ENCODE measurements at places on chromosomes 4 and X.

GRCh38 chr4:72494156-72494555 lies 74.9 kb downstream of the ADAMTS3 start:
- DNase-seq = no peak

- DNase-seq = no peak
Observed at GRCh38 chr4:7805533-7806337, 133.9 kb downstream of the AFAP1 start.

DNA sequence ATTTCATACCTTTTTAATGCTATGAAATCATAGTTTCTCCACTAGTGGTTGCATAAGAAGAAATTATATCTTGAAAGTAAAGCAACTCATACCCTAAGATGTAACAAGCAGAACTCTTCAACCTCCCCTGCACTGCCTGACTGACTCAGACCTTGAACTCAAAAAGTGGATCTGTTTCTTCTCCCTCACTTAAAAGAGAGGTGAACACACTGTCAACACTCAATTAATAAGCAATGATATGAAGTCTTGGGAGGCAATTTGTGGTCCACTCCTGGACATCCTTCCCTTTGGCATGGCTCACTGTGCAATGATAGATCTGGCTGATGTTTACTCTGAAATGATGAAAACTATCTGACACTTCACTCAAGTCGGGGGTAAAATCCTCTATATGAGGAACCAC lies 282.0 kb upstream of the DKK2 start:
- DNase-seq = no peak

DNA sequence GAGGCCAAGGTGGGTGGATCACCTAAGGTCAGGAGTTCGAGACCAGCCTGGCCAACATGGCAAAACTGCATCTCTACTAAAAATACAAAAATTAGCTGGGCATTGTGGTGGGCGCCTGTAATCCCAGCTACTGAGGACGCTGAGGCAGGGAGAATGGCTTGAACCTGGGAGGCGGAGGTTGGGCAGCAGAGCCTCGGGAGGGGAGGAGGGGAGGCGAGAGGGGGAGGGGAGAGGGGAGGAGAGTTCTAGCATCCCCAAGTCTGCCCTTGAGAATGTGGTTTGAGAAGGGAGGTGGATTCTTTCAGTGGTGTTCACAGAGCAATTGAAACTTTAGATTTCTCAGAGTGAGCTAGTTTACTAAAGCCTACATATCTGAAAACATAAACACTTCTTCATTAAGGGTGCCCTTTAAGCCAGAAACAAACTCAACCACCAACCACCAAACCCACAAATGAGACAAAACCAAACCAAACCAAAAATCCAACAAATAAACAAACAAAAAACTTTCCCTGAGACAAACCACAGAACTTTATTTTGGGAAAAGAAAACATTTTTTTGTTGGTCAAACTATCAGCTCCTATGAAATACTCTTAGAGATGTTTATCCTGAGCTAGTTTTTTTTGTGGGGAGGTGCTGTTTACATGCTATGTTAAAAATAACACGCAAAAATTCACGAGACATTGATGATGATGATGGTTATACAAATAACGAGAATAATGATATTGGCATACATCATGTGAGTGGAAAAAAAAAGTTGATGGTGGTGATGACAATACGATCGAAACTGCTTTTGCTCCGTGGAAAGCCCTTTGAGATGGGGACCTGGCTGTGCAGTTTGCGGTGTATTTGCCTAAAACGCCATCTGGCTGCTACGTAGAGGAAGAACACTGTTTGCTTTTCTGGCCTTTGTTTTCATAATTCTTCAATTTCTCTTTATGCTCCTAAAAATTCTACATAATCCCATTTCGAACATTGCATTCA lies 98.2 kb upstream of the PRKX start:
- peak; percentile 69 for DNase-seq

GRCh38 chr4:15238720-15239119 lies 189.1 kb upstream of the C1QTNF7 start:
- peak; percentile 14 for DNase-seq

DNA sequence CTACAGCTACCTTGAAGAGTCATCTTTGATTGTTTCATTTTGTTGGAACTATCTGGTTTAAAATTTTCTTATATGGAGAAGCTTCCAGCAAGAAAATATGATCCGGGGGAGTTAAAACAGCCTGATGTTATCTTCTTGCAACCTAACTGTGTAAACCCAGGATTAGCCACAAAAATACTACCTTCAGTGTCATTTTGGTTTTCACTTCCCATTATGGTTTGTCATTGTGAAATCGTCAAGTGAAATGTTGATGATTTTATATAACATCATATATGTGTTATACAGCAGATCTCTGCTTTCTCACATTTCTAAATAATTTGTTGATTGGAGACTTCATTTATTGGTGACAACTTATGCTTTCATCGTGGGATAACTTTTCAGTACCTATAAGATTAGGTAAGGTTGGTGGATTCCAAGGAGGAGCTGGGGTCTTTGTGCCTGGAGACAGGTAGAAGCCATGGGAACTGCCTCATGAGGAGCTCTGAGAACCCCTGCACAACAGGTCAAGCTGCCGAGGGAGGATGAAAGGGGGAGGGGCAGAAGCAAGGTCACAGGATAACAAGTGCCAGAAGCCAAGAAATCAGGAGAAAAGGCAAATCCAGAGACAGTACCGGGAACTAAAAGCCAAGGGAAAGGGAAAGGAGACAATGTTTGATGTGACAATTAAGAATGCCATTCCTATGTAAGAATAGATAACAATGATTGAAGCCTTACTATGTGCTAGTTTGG lies 7.2 kb downstream of the ARHGAP24 start:
- DNase-seq = no peak

- no peak for DNase-seq
Observed at GRCh38 chrX:149569770-149570169, 17.5 kb downstream of the MAGEA9B start.

DNA sequence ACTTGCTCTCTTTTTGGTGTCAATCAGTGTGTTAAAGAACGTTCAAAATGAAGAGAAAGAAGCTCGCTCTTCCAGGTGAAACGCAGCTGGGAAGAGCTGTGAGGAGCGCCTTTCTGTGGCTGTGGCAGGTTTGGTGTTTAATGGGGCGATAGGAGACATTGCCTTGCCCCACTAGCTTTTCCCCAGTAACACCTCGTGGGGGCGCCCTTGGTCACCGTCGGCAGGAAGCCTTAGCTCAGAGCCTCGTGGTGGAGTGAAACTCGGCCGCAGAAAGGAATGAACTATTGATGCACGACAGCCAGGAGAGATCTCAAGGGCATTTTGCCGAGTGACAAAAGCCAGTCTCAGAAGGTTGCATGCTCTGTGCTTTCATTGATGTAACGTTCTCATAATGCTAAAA lies 65.1 kb downstream of the GPR143 start:
- no peak for DNase-seq

DNA sequence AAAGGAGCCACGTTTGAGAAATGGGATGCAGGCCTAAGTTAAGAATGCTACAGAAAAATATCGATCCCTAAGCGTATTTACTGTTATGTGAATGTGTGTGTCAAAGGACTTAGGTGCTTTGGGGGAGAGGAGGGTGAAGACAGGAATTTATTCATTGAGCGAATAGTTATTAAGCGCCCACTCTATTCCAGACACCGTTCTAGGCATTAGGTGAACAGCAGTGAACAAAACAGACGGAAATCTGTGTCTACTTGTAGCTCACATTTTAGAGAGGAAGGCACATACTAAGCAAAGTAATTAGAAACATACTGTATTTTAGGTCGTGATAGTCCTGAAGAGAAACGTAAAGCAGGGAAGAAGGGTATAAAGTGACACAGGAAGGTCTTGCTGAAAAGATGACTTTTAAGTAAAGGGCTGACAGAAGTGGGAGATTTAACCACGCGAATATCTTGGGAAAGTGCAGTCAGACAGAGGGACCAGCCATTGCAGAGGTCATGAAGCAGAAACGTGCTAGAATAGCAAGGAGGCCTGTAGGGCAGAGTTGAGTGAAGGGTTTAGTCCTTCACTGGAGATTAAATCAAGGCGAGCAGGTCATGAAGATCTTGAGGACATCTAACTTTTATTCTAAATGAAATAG lies 541 bp downstream of the AIMP1 start:
- DNase-seq = no peak

GRCh38 chr4:8760561-8760960 lies 111.1 kb downstream of the HMX1 start:
- DNase-seq = no peak

- no peak for DNase-seq
Observed at GRCh38 chr4:183078634-183079033, 20.4 kb upstream of the WWC2 start.

GRCh38 chr4:172871381-172871780 lies 297.2 kb upstream of the GALNT7 start:
- no peak for DNase-seq

- no peak for DNase-seq
Observed at GRCh38 chrX:17377795-17378194, 2.8 kb downstream of the NHS start.

GRCh38 chr4:112099701-112100297 lies 45.5 kb upstream of the FAM241A start:
- no peak for DNase-seq

GRCh38 chrX:24900234-24900633 lies 115.5 kb downstream of the ARX start:
- DNase-seq = no peak

- DNase-seq = no peak
Observed at GRCh38 chr4:140865253-140866217, 109.3 kb upstream of the TBC1D9 start.

DNA sequence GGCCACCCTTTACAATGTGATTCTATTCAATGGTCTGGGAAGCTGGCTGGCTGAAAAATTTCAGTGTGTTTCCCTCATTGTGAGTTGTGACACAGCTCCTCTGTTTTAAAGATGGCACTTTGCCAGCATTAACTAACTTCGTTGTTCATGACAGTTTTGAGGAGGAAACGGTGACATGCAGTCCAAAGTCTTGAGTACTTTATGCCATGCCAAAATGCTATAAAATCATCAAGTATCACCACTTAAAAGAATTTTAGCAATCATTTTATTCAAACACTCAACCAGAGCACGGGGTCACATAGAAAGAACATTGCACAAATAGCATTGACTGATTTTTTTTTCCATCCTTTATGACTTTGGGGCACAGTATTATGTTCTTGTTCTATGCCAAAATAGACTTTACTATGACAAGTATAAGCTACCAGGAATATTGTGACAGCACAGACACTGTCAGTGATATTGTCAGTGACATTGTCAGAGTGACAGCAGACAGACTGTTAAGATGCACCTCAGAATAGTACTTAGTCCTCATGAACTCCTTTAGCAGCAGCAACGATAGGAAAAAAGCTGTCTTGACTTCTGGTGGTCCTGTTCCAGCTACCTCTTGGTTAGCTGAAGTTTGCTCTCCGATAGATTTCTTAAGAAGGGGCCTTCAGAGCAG lies 46.7 kb downstream of the CXCL13 start:
- DNase-seq = no peak

GRCh38 chr4:115944146-115944905 lies 830.9 kb upstream of the NDST4 start:
- no peak for DNase-seq

GRCh38 chr4:141977433-141977832 lies 341.1 kb downstream of the IL15 start:
- no peak for DNase-seq

GRCh38 chrX:119762718-119763117 lies 4.3 kb downstream of the SOWAHD start:
- no peak for DNase-seq

- DNase-seq = no peak
Observed at GRCh38 chr4:140162596-140162995, 8.6 kb upstream of the MAML3 start.

DNA sequence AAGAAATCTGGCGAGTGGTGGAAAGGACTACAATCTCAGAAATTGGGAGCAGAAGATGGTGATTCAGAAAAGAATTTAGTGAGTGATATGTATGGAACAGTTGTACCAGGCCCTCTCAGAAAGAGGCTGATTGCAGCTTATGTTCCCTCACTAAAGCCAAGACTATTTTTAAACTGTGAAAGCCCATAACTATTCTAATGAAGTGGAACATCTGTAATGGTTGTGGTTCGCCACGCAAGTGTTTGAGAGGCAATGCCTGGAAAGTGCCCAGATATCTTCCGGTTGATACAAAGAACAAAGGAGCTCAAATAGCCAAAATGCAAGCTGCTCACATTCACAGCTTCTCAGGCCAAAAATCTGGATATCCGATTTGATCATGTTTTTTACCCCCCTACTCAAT lies 1250.7 kb downstream of the RAPGEF2 start:
- no peak for DNase-seq

GRCh38 chrX:70052895-70053615 lies 3.3 kb upstream of the AWAT2 start:
- DNase-seq = no peak

GRCh38 chr4:172950990-172951389 lies 217.6 kb upstream of the GALNT7 start:
- no peak for DNase-seq

GRCh38 chr4:94934201-94934600 lies 176.4 kb downstream of the BMPR1B start:
- no peak for DNase-seq

DNA sequence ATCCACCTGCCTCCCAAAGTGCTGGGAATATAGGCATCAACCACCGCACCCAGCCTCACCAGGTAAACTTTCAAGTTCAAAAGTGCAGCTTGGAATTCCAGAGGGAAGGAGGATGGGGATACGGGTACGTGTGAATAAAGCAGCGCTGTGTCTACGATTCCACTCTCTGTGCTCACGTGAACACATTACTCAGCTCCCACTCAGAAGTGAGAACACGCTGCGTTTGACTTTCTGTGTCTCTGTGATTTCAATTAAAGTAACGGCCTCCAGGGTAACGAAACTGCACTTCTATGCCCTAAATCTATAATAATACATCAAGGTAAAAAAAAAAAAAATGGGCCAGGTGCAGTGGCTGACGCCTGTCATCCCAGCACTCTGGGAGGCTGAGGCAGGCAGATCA lies 8.4 kb upstream of the ASMT start:
- DNase-seq = no peak

GRCh38 chr4:3739577-3739976 lies 26.6 kb upstream of the ADRA2C start:
- no peak for DNase-seq

DNA sequence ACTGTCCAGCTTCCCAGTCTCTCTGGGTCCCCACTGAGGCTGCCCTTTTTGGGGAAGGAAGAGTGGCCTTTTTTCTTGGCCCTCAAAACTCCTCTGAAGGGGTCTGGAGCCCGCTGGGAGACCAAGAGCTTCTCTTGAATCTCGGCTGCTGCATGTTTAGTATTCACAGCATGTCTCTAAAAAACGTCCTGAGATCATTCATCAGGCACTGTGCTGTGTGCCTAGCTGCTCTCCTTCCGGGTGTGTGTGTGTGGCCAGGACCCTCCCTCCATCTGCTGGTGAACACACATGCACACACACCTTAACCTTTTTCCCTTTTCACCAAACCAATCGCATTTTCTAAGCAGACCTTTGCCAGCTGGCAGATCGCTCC lies 841 bp upstream of the FRMPD3 start:
- DNase-seq = no peak
